ENCODE measurements at places on chromosomes 4 and X.

GRCh38 chr4:107988763-107989035, 990 bp upstream of the HADH start:
- DNase-seq: no peak

DNA sequence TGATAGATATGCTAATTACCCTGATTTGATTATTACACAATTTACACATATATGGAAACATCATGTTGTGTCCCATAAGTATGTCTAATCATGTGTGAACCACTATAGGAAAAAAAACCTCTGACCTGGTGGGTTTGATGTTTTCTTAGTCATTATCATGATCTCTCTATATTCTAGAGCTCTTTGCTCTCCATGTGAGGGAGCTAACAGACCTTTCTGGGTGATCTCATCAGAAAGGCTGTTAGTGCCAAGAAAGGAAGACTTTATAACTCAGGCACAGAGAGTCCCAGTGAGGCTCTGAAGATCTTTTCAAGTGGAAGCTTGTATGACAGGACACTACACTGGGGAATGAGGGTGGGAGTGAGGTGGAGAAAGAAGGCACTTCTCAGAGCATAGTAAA, 527.7 kb upstream of the MAGEB2 start:
- DNase-seq: peak; percentile 65

DNA sequence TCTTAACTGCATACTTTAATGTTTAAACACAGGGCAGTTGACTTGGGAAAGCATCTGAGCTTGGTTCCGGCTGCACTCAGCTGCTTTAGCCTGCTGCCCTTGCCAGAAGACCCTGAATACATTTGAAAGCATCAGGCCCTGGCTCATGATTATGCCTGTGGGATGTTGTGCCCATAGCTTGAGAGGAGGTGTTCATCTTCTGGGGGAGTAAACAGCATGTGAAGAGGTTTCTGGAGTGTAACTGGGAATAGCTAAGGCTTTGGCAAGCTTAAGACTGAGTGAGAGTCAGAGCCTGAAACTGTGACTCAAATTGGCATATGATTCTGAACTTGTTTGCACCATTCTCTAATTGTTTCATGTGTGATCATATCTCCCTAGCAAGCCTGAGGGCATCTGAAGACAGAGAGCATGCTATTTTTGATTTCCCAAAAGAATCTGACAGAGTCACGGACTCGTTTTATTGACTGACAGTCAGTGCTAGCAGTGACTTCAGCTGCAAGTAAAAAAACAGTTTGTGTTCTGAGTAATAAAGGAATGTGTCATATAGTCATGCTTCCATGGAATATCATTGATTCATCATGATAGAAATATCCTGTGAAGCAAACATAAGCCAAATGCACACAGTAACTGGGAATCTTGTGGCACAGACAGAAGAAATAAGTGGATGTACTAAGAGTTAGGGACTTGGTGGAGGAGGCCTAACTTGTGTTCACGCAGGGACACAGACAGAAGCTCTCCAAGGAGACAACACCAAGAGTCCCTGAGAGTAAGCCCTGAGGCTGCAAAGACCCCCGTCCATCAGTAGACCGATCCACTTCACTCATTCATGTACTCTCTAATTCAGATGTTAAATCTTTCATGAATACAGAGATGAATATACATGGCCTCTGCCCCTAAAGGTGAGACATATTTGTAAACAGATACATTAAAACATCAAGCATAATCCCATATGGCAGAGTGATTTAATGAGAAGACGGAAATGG, 100.7 kb downstream of the SYNPO2 start:
- DNase-seq: peak; percentile 97

DNA sequence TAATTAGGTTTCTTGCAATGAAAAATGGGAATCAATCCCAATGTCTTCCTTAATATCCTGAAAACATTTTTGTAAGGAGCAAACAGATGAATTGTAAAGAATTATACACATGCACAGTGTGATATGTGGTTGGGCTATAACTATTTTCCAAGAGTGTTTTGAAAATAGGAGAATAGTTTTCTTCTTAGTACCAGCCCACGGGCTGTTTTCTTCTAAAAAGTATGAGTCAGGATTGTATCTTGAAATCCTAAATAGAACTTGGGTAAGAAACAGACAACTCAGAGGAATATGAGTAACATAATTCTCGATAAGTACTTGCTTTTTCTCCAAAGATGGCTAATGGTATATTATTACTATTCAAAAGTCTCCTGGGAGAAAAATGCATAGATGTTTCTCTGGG, 136.7 kb downstream of the MAGEC2 start:
- no peak for DNase-seq

DNA sequence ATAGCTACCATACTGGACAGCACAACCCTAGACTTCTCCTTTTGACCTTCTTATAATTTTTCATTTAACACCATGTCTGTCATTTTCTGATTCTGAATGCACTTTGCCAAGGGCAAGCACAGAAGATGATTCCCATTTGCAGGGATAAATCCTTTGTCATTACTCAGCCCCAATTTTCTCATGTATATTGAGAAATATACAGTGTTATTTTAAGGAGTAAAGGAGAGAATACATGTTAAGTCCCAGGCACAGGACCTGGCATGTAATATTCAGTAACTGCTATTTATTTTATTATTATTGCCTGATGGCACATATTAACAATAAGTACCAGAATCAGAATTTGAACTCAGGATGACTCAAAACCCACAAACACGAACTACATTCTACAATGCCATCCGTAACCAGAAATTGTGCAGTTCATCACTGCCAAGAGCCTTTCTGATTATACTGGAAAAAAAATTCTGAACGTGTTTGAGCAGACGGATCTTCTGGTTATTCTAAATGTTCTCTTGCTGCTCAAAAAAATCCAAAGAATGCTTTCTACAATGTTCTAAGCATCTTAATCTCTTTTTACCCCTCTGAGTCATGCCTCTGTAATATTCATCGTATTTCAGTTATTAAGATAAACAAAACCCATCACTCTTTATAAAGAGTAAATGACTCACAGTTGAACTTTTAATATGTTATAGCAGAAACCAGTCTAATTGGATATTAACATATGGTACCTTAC, 170.0 kb downstream of the MID1 start:
- peak; percentile 89 for DNase-seq

- no peak for DNase-seq
Observed at GRCh38 chrX:154654925-154655324, 1.5 kb upstream of the CTAG2 start.

DNA sequence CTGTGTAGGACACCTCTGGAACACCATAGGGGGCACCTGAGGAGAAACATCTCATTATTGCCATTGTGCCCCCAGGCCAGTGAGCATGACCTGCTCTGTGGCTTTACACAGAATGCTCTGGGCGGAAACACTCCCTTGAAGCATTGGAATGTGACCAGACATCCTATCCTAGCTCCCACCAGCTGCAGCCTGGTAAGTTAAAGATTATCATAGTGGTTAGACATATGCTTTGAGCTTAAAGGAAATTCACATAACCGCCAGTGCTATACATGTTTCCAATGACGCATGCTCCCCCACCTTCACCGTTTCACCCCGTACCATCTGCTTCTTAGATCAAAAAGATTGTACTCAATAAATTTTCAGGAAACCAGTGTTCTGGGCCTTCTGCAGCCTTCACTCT, 217.7 kb upstream of the CENPE start:
- DNase-seq: no peak

- no peak for DNase-seq
Observed at GRCh38 chr4:128686810-128687209, 122.7 kb upstream of the JADE1 start.

DNA sequence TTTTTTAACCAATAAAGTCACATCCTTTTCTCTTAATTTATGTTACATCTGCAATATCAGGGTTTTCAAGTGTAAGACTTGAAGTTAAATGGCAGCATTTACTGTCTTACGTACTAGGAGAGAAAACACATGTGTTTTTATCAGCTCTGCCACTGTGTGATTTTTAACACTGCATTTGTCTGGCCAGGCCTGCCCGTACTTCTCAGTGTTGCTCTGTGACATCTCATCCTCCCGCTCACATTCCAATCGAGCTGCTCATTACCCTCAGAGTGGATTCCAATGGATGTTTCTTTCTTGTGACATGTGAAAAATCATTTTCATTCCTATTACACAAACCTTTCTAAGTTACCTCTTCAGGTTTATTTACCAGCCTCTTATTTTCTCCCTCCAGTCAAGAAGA, 420.3 kb downstream of the FAT4 start:
- DNase-seq: peak; percentile 92

DNA sequence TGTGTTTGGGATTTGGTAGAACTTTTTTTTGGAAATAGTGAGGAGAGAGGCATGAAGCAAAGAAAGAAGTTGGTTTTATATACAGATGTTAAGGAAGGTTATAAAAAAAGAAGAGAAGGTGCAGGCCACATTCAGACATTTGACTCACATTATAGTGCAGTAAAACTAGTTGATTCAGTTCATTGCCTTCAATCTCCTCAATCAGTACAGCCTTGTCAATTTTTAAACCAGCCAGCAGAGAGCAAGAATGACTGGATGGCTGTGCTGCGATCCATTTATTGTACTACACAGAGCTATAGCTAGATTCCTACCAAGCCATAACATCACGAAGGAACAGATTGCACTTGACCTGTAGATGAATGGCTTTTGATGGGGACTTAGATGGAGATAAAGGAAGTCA, 79.7 kb upstream of the LSM6 start:
- DNase-seq: no peak

- no peak for DNase-seq
Observed at GRCh38 chr4:37882665-37883296, 8.1 kb upstream of the TBC1D1 start.

DNA sequence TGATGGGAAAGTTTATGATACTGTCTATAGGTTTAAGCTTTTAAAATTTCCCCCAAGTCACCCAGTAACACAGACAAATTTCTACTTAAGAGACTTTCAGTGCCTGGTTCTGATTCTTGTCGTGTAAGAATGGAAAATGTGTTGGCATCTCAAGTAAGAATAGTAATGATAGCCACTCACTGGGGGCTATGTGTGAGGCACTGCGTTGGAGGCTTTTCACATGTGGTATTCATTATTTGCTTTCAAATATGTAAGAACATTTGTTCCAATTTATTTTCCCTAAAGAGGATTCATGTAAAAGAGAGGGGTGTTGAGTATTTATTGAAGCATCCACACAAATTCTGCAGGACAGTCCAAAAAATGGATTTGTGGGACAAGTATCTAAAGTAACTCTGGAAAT, 143.6 kb downstream of the FNIP2 start:
- DNase-seq: peak; percentile 58

DNA sequence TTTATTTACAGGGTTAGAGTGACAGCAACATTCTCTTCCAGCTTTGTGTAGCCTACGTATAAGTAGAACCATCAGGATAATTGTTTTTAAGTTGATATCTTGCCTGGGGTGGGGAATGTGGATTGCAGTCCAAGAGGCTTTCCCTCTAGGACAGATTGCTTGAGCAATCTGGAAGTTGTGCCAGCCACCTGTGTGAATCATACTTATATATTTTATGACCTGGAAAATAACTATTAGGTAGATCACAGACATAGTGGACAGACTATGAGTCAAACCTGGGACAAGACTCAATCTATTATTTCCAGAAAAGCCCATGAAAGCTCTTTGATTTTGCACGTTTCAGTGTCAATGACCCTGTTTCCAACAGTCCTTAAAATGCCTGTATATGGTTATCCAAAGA, 98.9 kb downstream of the TLL1 start:
- DNase-seq: peak; percentile 21

GRCh38 chrX:13716455-13716854, 18.0 kb downstream of the TRAPPC2 start:
- no peak for DNase-seq

DNA sequence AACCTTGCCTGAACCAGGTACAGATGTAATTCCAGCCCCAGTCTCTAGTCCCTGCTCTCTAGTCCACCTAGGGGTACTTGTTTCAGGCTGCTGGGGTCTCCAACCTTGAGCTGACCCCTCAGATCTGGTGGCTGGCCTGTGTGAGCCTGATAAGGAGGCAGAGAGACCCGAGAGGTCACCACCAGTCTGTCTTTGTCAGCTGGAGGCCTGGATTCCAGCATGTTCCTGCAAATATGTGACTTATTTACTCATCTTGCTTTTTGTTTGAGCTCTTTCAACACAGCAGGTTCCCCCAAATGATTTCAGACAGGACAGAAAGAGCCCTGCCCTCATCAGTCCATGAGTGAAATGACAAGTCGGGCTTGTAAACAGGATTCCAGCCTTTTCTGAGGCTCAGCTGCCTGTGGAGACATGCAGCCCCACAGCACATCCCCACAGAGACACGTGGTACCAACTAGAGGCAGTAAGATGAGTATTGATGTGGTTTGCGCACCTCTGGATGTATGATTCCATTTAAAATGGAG, 37.5 kb upstream of the STK26 start:
- no peak for DNase-seq

DNA sequence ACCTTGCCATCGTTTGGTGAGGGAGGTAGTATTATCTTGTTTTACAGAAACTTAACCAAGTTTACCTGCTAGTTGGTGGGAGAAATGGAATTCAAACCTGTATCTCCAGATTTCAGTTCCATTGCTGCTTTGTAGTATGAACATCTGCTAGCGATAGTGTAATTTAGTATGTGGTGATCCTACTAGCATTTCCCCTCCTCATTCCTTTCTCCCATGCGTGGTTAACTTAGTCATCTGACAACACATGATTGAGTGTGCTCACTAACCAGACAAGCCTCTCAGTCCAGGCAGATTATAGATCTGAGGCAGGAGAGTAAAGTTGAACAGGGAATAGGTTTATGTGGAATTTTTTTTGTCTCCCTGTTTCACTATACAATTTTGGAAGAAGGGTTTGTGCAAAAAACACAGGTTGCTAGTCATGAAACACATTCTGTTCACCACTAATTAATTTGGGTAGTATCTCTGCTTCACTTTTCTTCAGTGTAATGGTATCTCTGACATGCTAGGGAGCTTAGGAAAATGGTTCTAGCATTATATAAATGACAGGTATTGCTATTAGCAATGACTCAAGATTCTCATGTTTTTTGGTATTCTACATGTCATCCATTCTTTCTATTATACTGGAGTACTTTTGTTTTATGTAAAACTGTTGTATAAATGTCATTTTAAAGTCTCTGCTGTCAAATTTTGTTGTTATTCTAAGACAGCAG, 21.7 kb downstream of the RBPJ start:
- DNase-seq: peak; percentile 91

DNA sequence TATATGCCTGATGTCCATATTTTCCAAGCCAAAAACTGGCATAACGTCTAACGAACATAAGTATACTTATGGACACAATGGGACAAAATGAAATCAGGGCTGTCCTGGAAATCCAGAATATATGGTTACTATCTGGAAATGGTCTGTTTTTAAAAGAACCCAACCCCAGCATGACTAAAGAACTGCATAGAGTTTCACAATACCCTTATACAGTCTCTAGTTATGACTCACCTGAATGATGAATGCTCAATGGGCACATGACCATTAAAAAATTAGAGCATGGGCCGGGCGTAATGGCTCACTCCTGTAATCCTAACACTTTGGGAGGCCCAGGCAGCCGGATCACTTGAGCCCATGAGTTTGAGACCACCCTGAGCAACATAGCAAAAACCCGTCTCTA, 31.8 kb downstream of the AMMECR1 start:
- DNase-seq: peak; percentile 89
